ENCODE measurements at places on chromosomes 1 and 21.
A peak's percentile ranks its signal among the peaks of the same experiment; 100 is the strongest.

DNA sequence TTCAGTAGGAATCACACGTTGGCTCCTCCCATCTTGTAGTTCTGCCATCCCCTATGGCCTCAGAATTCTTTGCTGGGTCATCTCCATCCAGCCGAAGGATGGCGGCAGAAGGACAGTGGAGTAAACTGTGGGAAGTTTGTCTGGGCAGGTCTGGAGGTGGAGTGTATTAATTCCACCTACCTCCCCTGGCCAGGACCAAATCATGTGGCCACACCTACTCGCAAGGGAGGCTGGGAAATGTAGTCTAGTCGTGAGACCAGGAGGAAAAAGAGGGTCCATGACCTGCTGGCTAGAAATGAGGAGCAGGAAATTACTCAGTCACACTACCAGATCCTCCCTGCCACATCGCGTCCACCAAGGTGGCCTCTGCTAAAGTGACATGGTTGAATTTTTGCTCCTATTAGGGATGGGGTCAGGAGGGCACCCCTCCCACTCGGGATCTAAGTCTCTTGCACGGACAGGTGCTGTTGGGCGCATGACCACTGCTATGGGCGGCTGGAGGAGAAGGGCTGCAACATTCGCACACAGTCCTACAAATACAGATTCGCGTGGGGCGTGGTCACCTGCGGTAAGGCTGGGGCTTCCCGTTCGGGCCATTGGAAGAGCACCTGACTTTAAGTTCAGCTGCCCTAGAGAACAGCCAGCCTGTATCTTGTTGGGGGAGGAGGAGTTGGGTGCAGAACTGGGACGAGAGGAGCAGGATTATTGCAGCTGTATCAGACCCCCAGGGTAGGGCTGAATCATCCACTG is 19.5 kb downstream of the PLA2G5 start:
- no peak for DNase-seq

DNA sequence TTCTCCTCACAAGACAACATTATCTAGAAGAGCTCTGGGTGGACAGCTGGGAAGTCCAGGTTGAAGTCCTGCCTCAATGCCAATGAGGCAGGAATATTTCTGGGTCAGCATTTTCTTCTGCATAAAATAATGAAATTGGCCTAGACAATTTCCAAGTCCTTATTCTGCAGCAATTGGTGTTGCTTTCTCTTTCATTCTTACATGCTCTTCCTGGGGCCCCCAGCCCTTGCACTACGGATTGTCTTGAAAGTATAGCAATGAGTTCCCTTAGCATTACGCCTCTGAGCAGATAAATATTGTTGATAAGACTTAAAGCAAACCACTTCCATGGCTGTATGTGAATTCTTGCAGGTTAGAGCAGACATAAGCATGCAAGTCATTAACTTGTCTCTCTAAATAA is 188.5 kb downstream of the TGFBR3 start:
- peak; percentile 41 for DNase-seq

GRCh38 chr1:187551061-187551460 is 722.3 kb downstream of the PLA2G4A start:
- DNase-seq: no peak

DNA sequence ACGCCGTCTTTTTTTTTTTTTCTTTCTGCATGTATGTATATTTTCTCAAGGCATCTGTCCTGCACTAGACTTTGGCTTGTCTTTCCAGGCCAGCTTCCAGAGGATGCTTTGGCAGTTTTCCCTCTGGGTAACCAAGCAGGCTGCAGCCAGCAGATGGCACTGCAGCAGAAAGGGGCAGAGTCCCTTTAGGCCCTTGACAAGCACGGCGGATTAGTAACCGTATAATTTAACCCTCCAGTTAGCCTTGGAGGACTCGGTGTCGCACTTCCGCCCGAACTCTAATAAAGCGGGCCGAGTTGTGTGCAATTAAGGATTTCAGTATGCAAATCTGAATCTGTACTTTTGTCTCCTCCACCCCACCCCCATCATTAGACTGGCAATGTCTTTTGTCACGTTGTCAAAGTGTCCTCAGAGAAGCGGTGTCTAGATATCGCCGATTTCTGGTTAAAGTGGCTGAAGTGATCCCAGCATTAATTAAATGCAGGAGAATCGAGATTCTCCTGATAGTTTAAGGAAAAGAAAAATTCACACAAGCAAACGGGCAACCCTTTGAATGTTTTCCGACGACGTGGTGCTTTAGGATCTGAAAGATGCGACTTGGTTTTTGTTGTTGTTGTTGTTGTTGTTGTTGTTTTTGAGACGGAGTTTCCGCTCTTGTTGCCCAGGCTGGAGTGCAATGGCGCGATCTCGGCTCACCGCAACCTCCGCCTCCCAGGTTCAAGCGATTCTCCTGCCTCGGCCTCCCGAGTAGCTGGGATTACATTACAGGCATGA is 1.1 kb upstream of the TMEM167B start:
- no peak for DNase-seq

- DNase-seq: peak; percentile 67
These were observed 5.2 kb downstream of the FOXD3 start for GRCh38 chr1:63327417-63328054.

GRCh38 chr1:53062708-53063591 is 937 bp downstream of the PODN start:
- DNase-seq: no peak
